ENCODE measurements at places on chromosomes 1 and 21. TPM values are rescaled to one million over a fixed set of nuclear protein-coding genes. Genes with fewer than 3 reads are reported as not detected.
A peak's percentile ranks its signal among the peaks of the same experiment; 100 is the strongest.

GRCh38 chr1:23691499-23692307 lies at the start of gene RPL11:
Gene RPL11, plus strand, starts transcription at chr1:23691806. Its CDS starts 18 bp downstream, at chr1:23691824.
- peak; percentile 88 for DNase-seq

GRCh38 chr1:57017200-57017599 lies 51.4 kb upstream of the C8B start:
- DNase-seq, result no peak

DNA sequence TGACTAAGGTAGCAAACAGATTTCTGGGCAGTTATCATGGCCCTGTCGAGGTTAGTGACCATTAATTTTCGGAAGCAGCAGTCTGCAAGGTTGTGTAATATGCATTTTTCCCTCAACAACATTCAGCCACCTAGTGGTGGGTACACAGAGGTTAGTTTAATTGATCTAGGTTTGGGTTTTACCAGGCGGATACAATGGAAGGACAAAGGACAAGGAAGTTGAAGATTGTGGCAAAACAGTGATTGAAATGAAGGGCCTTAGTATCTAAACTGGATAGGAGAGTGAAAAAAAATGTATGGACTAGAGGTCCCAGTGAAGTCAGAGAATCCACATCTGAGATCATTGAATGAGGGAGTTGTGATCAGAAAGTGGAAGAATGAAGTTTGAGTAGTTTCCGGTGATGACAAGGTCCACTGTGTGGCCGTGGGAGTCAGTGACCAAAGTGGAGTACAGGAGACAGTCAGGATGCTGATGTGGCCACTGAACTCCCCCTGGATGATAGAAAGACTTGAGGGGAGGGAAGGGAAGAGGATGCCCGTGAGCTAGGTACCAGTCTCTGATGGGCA lies 2.8 kb downstream of the ARMH1 start:
- DNase-seq, result no peak

- DNase-seq, result no peak
Observed at GRCh38 chr1:78606274-78606673, 14.0 kb upstream of the IFI44L start.

DNA sequence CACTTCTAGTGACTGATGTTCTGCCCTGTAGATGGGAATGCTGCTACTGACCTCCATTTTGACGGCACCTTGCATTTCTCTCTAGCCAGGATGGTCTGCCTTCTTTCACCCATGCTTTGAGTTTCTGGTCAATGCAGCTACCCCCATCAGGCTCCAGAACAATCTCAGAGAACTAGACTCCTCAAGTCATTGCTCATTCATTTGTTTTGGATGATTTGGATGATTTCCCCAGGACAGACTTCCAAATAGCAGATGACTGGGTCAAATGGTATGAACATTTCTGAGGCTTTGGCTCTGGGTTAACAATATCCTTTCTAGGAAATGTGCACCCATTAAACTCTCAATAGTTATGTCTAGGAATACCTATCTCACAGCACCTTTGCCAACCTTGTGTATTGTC lies 63.9 kb downstream of the CSMD2 start:
- DNase-seq, result no peak

- DNase-seq, result no peak
Observed at GRCh38 chr1:165696625-165697100, 1.7 kb downstream of the ALDH9A1 start.

GRCh38 chr1:22880174-22880601 lies 92.5 kb downstream of the LACTBL1 start:
- no peak for DNase-seq

DNA sequence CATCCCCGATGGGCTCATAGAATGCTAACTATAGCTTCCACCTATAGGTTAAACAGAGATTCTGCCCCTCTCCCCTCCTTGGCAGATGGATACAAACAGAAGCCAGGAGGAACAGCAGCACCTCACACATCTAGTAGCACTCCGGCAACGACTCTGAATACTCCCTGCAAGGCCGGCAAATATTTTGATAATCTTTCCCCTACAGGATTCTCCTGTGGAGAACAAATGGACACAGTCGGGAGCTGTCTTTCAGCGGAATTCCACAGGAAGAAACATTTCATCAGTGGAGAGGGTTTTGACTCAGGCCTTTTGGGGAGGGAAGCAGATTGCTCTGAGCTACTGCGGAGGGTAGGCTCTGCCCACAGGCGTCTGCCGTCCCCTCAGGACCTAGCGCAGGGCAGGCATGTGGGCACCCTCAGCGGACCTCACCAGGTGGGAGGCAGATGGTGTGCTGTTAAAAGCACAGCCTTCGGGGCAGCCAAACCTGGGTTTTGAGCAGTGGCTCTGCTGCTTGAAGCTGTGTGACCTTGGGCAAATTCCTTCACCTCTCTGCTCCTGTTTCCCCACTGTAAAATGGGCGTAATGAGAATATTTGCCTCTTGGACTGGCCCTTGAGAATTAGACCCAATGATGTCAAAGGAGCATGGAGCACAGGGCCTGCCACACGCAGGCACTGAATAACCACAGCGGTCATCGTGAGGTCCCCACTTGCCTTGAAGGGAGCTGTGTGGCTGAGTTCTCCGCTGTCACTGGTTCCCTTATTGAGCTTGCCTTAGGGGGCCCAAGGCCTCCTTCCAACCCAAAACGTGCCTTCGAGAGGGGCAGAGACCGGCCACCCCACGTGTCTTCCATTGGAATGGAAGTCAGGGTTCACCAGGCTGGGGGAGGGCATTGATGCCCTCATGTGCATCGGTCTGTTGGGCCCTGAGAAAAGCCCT lies 19.2 kb upstream of the BCAR3 start:
- no peak for DNase-seq

Gene SH2D2A
- total RNA-seq, result 0.20 TPM

- DNase-seq, result no peak
Observed at GRCh38 chr1:183604038-183604808, 14.0 kb upstream of the NCF2 start.

DNA sequence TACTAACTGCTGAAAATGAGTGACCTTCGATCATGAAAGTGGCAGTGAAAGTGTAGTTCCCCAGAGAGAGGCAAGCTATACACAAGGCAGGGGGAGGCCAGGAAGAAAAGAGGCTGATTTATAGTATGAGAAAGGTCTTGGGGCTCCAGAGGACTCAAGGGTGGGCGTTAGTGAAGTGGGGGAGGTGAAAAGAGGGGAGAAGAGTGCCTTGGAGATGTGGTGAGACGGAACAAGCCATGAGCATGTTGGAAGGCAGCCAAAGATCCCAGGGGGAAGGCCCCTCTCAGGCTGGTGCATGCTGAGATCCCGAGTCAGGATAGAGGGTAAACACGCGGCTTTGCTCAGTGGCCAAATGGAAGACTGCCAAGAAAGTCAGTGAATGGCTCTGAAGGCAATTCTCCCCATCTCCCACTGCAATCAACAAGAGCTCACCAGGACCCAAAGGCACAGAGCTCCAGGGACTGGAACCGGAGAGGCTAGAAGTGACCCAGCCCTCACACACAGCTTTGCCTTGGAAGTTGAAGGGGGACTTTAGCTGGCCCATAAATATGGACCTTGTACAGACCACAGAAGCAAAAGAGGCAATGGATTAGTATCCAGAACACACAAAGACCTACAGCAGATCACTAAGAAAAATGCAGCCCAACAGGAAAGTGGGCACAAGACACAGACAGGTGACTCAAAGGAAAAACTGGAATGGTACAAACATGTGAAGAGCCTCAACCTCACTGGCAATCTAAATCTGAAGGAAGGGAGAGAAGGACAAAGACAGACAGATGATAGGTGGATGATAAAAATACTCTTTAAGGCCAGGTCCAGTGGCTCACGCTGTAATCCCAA lies 49.6 kb downstream of the HSF2BP start:
- DNase-seq, result peak; percentile 68

DNA sequence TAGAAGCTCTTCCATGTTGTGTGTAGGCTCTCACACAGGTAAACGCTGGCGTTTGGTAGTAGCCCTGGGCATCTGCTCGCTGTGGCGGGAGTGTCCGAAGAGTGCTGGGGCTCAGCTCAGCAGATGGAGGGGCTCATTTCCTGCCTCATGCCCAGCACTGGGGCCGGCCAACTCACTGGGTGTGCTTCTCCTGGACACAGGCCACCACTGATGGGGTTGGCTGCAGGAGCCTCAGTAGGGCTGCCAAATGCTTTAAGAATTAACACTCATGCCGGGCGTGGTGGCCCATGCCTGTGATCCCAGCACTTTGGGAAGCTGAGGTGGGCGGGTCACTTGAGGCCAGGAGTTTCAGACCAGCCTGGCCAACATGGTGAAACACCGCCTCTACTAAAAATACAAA lies 20.9 kb downstream of the UQCRHL start:
- DNase-seq, result no peak

DNA sequence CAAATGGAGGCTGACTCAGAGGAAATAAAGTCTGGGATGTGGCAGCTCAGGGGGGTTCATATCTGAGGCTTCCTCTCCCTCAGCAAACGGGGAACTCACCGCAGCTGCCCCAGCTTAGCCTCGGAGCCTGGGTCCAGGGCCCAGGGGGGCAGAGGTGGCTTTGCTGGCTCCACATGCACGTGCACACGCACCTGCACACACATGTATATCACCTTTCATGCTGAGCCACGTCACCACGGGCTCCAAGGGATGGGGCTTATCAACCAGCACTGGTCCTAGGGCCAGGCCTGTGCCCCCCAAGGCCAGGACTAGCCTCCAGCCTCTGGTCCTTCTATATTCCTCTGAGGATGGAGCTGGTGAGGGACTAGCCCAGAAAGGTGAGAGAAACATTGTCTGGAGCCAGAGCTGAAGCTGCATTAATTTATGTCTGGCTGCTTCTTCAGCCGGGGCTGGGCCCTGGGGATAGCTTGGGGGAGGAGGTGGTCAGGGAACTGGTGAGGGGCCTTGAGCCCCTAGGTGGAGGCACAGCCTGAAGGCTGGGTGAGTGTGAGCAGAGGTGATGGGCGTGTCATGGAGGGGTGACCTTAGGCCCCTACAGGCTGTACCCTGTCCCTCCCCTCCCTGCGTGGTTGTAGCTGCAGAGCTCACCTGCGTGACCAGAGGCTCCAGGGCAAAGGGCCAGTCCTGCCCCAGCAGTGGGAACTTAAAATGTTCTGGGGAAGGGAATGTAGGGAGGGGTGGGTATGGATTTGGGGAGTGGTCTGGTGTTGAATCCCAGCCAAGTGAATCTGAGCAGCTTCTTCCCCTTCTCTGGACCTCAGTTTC lies 520.8 kb downstream of the PTPRU start:
- no peak for DNase-seq

- no peak for DNase-seq
Observed at GRCh38 chr1:26811708-26812107, 14.8 kb upstream of the ZDHHC18 start.

Gene EPHA10
- total RNA-seq, result not detected

DNA sequence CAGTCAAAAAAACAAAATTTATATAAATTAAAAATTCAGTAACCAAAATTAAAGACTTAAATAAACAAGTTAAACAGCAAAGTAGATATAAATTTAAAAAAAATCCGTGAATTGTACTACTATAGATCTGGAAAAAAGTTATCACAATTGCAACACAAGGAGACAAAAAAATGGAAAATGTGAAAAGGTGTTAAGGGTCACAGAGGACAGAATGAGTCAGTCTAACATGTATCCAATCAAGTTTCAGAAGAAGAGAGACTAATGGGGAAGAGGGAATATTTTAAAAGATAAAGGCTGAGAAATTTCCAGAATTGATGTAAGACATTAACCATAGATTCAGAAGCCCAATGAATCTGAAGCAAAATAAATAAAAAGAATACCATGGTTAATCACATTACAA lies 46.0 kb downstream of the USP24 start:
- DNase-seq, result no peak

- DNase-seq, result no peak
Observed at GRCh38 chr21:41786509-41786987, 19.7 kb upstream of the RIPK4 start.

DNA sequence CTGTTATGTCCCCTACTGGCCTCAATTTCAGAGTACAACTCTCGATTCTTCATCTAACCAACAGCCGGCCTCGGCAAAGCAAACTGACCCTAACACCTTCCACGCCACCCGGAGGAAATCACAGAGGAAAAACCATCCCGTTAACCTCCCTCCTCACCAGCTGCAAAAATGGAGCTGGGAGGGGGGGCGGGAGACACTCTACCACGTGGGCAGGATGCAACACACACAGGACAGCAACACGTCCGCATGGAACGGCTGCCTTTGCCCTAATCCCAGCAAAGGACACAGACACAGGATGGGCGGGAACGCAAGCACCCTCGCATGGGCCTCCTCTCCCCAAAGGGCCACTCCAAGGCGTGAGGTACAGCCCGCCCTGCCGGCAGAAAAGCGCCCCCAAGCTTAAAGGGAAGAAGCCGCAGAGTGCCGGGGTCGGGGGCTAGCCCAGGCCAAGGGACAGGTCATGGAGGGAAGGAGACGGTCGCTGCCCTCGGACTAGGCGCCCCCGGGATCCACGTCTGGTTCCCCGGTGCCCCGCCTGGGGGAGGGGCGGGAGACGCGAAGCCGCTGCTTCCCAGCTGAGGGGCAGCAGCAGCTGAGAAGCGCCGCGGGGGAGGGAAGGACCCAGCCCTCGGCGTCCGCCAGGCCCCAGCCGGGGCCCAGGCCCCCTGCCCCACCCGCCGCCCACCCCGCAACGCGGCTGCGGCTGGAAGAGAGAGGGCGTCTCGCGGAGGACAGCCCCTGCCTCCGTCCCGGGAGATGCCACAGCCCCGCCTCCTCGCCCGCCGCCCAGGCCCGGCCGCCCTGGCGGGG lies 590 bp downstream of the FOXJ3 start:
- no peak for DNase-seq

Gene PROX1
- 0.49 TPM for total RNA-seq

GRCh38 chr1:212189352-212189738 lies 95.9 kb upstream of the PPP2R5A start:
- no peak for DNase-seq

Gene DDX59
- 12.6 TPM for total RNA-seq

Gene POGK
- 32.1 TPM for total RNA-seq

DNA sequence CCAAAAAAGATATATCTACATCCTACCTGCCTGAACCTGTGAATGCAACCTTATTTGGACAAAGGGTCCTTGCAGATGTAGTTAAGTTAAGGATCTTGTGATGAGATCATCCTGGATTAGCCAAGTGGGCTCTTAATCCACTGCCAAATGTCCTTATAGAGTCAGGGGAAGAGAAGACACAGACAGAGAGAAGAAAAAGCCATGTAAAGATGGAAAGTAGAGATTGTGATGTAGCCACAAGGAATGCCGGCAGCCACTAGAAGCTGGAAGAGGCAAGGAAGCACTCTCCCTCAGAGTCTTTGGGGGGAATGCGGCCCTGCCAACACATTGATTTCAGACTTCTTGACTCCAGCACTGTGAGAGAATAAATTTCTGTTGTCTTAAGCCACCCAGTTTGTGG lies 16.2 kb downstream of the HSD11B1 start:
- no peak for DNase-seq

- no peak for DNase-seq
Observed at GRCh38 chr21:43911935-43912487, 47.0 kb downstream of the AGPAT3 start.

Gene DNALI1
- total RNA-seq, result 2.0 TPM

Gene C1QTNF12
- not detected for total RNA-seq

GRCh38 chr1:158793604-158794003 lies 12.6 kb upstream of the OR6N2 start:
- DNase-seq, result no peak

- DNase-seq, result no peak
Observed at GRCh38 chr1:158105352-158106095, 75.2 kb upstream of the CD1D start.

Data from pulmonary artery endothelial cell (primary cell).